Activated CD4-positive, alpha-beta T cell treated with anti-CD3 and anti-CD28 coated beads, Interleukin-2, amount 50 U/mL, for 4 hours (primary cell): ENCODE measurements at places on chromosomes 11 and 22.

DNA sequence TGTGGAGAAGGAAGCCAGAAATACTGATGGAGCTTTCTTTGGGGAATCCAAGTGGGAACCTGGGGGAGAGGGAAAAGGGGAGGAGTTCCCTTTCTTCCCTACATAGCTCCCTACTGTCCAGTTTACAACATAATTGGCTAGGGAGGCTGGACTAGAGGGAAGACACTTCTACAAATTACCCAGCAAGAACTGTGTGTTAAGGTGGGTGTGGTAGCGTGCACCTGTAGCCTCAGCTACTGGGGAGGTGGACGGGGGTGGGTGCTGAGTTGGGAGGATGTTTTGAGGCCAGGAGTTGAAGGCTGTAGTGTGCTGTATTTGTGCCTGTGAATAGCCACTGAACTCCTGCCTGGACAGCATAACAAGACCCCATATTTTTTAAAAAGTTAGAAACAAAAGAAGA, 74.0 kb downstream of the NAV2 start:
- no peak for DNase-seq

GRCh38 chr11:69920345-69921127, 101.3 kb upstream of the FGF3 start:
- DNase-seq = no peak

GRCh38 chr11:107619926-107620325, 29.0 kb downstream of the ELMOD1 start:
- no peak for DNase-seq

DNA sequence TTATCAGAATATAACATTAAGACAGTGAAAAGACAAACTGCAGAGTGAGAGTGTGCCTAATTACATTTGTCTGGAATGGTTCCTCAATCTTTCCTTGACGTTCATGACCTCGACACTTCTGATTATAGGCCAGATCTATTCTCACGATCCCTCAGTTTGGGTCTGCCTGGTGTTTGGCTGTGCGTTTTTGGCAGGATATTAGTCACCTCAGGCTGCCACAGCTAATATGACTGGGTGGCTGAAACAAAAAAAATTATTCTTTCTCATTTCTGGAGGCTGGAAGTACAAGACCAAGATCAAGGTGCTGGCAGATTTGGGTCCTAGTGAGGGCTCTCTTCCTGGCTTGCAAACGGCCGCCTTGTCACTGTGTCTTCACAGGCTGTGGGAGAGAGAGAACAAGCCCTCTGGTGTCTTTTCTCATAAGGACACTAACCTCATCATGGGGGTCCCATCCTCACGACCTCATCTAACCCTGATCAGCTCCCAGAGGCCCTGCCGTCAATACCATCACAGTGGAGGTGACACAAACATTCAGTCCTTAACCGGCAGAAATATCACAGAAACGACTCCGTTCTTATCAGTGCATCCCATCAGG, 23.2 kb downstream of the IFITM10 start:
- no peak for DNase-seq

GRCh38 chr11:112526699-112527416, 266.2 kb upstream of the PLET1 start:
- DNase-seq = no peak

GRCh38 chr11:16857186-16857585, 118.7 kb downstream of the C11orf58 start:
- no peak for DNase-seq

DNA sequence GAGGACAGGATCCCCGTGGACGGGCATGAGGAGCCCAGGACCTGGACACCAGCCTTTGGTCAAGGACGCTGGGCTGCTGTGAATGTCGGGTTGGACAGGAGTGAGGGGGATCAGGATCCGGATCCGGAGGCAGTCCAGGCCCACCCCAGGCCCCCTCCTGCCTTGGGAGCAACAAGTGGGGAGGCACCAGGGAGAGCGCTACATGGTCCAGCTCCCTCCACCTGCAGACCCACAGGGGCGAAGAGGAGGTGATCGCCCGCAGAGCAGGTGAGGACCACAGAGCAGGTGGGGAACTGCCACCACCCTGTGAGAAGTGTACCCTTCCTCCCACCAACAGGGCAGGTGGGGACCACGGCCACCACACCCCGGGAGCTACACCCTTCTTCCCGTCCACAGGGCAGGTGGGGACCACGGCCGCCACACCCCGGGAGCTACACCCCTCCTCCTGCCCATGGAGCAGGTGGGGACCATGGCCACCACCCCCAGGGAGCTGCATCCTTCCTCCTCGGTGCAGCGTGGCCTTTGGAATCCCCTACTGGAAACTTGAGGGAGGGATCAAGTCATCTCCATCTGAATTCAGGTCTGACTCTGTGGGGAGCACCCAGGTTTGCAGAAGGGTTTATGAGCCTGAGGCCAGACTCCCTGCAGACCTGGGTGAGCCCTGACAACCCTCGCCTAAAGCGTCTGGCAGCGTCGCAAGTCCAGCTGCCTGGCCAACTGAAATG, 141.0 kb downstream of the BRD1 start:
- DNase-seq = no peak

- DNase-seq = no peak
Observed at GRCh38 chr11:6653097-6653496, 2.5 kb downstream of the DCHS1 start.

DNA sequence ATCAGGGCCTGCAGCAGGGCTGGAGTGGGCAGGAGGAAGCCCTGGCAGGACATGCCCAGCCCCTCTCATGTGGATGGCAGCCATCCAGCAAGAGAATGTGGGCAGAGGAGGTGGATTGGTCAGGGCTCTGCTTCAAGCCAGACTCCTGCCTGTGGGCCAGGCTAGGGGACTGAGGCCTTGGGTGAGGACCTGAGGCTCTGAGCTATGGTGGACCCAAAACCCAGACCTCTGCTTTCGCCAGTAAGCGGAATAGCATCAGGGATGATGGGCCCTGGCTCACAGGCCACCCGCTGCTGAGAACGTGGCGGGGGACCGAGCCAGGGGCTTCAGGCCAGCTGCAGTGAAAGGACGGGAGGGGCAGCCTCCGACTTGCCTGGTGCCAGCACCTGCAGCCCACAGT, 57.4 kb downstream of the LINC01488 start:
- no peak for DNase-seq

DNA sequence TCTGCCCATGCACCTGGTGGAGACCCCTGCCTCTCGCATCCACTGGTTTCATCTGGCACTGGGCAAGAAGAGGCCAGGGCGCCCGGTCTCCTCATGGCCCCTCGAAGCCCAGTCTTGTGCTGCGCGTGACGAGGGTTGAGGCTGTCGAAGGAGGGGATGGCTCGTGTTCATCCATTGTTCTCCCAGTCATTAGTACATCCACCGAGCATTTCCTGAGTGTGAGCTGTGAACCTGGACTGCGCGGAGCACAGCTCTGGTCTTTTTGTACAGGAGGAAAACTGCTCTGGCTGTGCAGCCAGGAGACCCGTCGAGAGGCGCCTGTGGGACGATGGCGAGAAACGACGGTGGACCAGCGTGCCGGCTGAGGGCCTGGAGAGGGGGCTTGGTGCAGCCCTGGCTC, 6.8 kb downstream of the CACNA1I start:
- no peak for DNase-seq

DNA sequence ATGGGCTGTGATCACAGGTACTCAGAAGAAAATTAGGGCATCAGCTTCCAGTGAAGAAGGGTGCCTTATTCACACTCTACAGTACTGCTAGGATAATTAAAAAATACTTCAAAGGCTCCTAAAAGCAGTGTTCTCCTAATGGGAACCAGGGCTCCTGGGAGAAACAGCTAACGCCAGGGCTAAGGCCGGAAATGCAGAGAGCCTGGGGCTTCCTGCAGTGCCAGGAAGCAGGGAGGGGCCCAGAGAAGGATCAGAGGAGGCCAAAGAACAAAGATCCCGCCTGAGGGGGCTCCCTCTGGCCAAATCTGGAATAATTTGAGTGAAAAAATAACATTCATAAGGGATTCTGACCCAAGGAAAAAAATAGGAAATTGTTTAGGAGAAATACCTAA, 27.5 kb downstream of the TOLLIP start:
- no peak for DNase-seq
